ENCODE measurements at places on chromosomes 1 and 21. TPM values are rescaled to one million over a fixed set of nuclear protein-coding genes. Genes with fewer than 3 reads are reported as not detected.

The UBE2U gene
- not detected for total RNA-seq

The C1orf105 gene
- total RNA-seq, result not detected

The TMEM82 gene
- not detected for total RNA-seq

The TMEM201 gene
- total RNA-seq, result 21.0 TPM

The ZSCAN20 gene
- total RNA-seq, result 5.8 TPM

The RASAL2 gene
- total RNA-seq, result 26.0 TPM

The AMY1B gene
- not detected for total RNA-seq

The GBP4 gene
- 13.6 TPM for total RNA-seq

The S100B gene
- 3.0 TPM for total RNA-seq
